ENCODE measurements at places on chromosomes 7 and 10. TPM values are rescaled to one million over a fixed set of nuclear protein-coding genes. Genes with fewer than 3 reads are reported as not detected.

The KIF11 gene
- 6.5 TPM for total RNA-seq

The AEBP1 gene
- total RNA-seq: 122 TPM

The C7orf33 gene
- not detected for total RNA-seq

The MNX1 gene
- not detected for total RNA-seq

The SFMBT2 gene
- total RNA-seq: 0.08 TPM

The RAPGEF5 gene
- total RNA-seq: 1.7 TPM

The CCM2 gene
- total RNA-seq: 70.1 TPM

The PTF1A gene
- not detected for total RNA-seq

The HSPA12A gene
- 15.7 TPM for total RNA-seq

The TFEC gene
- total RNA-seq: 0.12 TPM

The NME8 gene
- total RNA-seq: not detected

The NPC1L1 gene
- total RNA-seq: not detected

The TEX47 gene
- not detected for total RNA-seq

The ASB10 gene
- not detected for total RNA-seq

The SFRP4 gene
- total RNA-seq: 65.8 TPM

The IFIT1 gene
- 27.1 TPM for total RNA-seq

The SLC35G1 gene
- total RNA-seq: 3.2 TPM

The APBB1IP gene
- total RNA-seq: not detected

The ACBD7 gene
- 1.1 TPM for total RNA-seq

The AFAP1L2 gene
- 0.47 TPM for total RNA-seq

The SEMA3A gene
- total RNA-seq: 91.7 TPM

The WDFY4 gene
- total RNA-seq: not detected

The AGMO gene
- total RNA-seq: 0.35 TPM

The PVRIG gene
- not detected for total RNA-seq

The SMO gene
- total RNA-seq: 18.5 TPM

The TET1 gene
- total RNA-seq: 1.4 TPM

The NEBL gene
- total RNA-seq: 0.12 TPM

The NEUROG3 gene
- total RNA-seq: not detected

The CH25H gene
- 5.2 TPM for total RNA-seq

The THSD7A gene
- 0.38 TPM for total RNA-seq

The DNA2 gene
- 4.4 TPM for total RNA-seq

The NAT16 gene
- not detected for total RNA-seq

The FIS1 gene
- total RNA-seq: 326 TPM

The ZNF736 gene
- total RNA-seq: 7.2 TPM

The LGI1 gene
- not detected for total RNA-seq

The POLL gene
- total RNA-seq: 6.3 TPM

The OR6B1 gene
- not detected for total RNA-seq

The SNCG gene
- 48.3 TPM for total RNA-seq

The OPALIN gene
- total RNA-seq: not detected

The TMEM229A gene
- 0.23 TPM for total RNA-seq

The METTL27 gene
- 1.1 TPM for total RNA-seq

The PAPOLB gene
- not detected for total RNA-seq

The GIMAP8 gene
- total RNA-seq: 0.12 TPM

Data from smooth muscle cell of the coronary artery (primary cell).